Stimulated activated CD8-positive, alpha-beta memory T cell treated with anti-CD3 and anti-CD28 coated beads, Interleukin-7, amount 100 ng/mL, for 1 hour (primary cell): ENCODE measurements at places on chromosomes 2 and 18.

DNA sequence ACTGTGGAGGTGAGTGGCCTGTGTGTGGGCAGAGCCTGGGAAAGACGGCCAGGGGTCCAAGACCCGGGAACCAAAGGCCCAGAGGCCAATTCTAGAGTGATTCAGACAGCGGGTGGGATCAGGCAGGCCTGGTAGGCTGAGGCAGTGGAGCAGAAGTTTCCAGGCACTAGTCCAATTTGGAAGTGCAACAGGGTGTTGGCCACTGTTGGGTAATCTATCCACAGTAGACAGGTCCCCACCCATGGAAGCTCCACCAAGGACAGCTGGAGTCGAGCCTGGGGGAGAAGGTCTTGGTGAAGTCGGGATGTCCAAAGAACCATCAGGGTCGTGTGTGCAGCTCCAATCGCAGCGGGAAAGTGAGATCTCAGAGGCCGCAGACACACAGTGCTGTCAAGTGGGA, 125.8 kb upstream of the COPS8 start:
- DNase-seq = no peak

- DNase-seq = no peak
Measured at GRCh38 chr2:128765811-128766210, 447.1 kb upstream of the HS6ST1 start.

DNA sequence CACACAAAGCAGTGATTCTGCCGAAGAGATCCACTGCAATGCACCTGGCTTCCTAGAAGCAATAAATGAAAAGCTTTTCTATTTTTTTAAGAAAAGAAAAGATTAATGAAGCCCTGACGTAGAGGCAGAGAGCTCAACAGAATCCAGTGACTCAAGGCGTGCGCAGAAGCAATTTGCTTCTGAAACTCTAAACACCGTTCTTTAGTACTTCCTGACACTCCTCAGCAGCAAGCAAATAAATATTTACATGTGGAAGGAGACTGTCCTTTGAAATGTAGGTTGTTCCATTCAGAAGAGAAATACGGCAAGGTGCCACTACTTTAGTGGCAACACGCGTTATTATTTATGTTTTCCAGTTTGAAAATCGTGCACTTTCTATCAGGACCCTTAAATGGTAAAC, 126.2 kb upstream of the ZNF516 start:
- DNase-seq = no peak

DNA sequence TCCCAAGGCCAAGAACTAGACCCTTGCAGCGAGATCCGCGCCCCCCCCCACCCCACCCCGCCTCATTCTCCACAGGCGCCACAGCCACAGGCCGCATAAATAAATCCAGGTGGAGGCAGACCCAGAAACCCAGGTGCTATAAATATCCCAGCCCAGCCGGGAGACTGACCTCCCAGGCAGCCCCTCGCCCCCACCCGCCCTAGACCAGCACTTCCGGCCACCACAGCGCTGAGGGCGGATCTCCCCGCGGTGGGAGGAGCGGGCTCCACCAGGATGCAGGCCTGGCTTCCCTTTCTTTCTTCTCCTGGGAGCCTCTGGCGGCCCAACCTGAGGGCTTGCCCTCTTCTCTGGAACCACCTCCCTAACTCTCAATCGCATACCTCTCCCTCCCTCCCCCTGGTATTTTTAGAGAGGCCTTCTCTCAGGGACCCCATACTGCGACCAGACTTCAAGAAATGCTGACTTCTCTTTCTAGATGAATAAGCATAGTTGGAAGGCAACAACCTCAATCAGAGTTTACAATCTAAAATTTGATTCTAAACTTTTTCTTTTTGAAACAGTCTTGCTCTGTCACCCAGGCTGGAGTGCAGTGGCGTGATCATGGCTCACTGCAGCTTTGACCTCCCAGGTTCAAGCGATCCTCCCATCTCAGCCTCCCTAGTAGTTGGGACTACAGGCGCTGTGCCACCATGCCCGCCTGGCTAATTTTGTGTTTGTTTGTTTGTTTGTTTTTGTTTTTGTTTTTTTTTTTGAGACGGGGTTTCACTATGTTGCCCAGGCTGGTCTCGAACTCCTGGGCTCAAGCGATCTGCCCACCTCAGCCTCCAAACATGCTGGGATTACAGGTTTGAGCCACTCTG, 55.0 kb downstream of the PKDCC start:
- DNase-seq = no peak

GRCh38 chr2:19841918-19842693, 59.7 kb downstream of the TTC32 start:
- no peak for DNase-seq
